ENCODE measurements at places on chromosomes 2 and 18. TPM values are rescaled to one million over a fixed set of nuclear protein-coding genes. Genes with fewer than 3 reads are reported as not detected.

The TRABD2A gene
- 12.3 TPM for polyA plus RNA-seq

- no peak for DNase-seq
- peaks cover 8% of the 10 kb centered on the region for H3K4me1 ChIP-seq
- no peaks in the 10 kb centered on the region for H3K36me3 ChIP-seq
- no peak overlapping the region for H3K27ac ChIP-seq
- peaks cover 31% of the 10 kb centered on the region for H3K27me3 ChIP-seq
Observed at GRCh38 chr2:157256626-157257025, 879 bp upstream of the GALNT5 start.

GRCh38 chr18:55251254-55251971 is 292.2 kb upstream of the CCDC68 start:
- DNase-seq: no peak
- peaks cover 33% of the 10 kb centered on the region for H3K36me3 ChIP-seq
- no peak overlapping the region for H3K4me3 ChIP-seq
- H3K27ac ChIP-seq: peak overlapping the region; percentile 82

- H3K4me1 ChIP-seq: peaks cover 11% of the 10 kb centered on the region
- H3K27me3 ChIP-seq: peaks cover 39% of the 10 kb centered on the region
- H3K4me3 ChIP-seq: no peak overlapping the region
- no peak for DNase-seq
Observed at GRCh38 chr2:10546975-10547391, 98.9 kb upstream of the ODC1 start.

- no peaks in the 10 kb centered on the region for H3K4me1 ChIP-seq
- no peak overlapping the region for H3K27ac ChIP-seq
- DNase-seq: no peak
- H3K4me3 ChIP-seq: no peak overlapping the region
- peaks cover 8% of the 10 kb centered on the region for H3K27me3 ChIP-seq
Observed at GRCh38 chr2:178279142-178279541, 84.8 kb downstream of the OSBPL6 start.

DNA sequence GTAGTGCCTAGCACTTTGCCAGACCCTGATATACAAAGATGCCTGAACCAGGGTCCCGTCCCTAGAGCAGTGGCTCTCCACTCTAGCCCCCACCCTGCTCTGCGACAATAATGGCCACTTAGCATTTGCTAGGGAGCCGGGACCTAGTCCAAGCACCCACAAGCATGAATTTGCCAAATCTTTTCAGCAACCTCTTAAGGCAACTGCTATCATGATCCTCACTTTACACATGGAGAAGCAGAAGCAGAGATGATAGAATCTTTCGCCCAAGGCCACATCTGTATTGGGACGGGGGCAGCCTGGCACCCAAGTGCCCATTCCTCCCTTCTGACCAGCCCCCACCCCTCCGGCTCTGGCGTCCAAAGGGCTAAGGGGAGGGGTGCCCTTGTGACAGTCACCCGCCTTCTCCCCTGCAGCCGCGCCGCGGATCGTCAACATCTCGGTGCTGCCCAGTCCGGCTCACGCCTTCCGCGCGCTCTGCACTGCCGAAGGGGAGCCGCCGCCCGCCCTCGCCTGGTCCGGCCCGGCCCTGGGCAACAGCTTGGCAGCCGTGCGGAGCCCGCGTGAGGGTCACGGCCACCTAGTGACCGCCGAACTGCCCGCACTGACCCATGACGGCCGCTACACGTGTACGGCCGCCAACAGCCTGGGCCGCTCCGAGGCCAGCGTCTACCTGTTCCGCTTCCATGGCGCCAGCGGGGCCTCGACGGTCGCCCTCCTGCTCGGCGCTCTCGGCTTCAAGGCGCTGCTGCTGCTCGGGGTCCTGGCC is 13.0 kb downstream of the SIGLEC15 start:
- DNase-seq: no peak
- peak overlapping the region; percentile 7 for H3K27ac ChIP-seq
- H3K4me1 ChIP-seq: no peaks in the 10 kb centered on the region
- H3K4me3 ChIP-seq: peak overlapping the region; percentile 24
- H3K36me3 ChIP-seq: peaks cover 10% of the 10 kb centered on the region
- peaks cover 75% of the 10 kb centered on the region for H3K27me3 ChIP-seq

- peak overlapping the region; percentile 44 for H3K27ac ChIP-seq
- H3K36me3 ChIP-seq: no peaks in the 10 kb centered on the region
- no peak for DNase-seq
- H3K4me1 ChIP-seq: peaks cover 13% of the 10 kb centered on the region
- H3K4me3 ChIP-seq: no peak overlapping the region
Observed at GRCh38 chr2:173999272-173999671, 34.1 kb upstream of the SP3 start.

DNA sequence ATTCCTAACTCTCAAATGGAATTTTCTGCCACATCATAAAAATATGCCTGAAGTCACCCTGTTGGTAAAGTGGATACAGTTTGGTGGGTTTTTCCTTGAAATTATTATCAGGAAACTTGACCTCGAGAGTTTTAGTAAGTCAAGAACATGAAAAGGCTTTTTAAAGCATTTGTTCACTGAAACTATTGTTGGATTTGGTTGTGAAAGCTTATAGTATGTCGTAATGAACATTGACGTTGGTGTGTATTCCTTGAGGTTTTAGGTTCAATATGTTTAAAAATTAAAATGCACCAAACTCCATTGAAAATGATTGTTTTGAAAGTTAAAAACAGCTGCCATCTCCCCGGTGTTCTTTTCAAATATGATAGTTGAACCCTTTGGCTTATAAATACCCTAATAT is 30.8 kb downstream of the AOX1 start:
- no peak overlapping the region for H3K4me3 ChIP-seq
- DNase-seq: no peak
- no peaks in the 10 kb centered on the region for H3K36me3 ChIP-seq
- peaks cover 11% of the 10 kb centered on the region for H3K4me1 ChIP-seq
- H3K27me3 ChIP-seq: no peaks in the 10 kb centered on the region

All from naive B cell (primary cell).